ENCODE measurements at places on chromosomes 3 and 15.
A peak's percentile ranks its signal among the peaks of the same experiment; 100 is the strongest.

DNA sequence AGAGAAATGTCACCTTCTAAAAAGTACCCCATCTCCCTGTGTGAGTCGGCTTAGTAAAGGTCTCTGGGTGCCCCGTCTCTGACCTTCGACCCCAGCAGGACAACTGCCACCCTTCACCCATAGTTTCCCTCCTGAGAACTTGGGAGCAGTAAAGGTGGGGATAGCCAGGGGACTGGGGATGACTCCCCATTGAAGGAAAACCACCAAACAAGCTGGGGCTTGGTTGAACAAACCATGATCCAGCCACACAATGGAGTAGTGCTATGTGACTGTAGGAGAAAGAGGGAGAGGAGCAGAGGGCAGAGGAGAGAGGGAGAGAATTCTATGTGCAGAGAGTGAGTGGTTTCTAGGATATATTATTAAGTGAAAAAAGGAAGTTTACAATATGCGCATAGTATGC lies 33.7 kb downstream of the IDH3A start:
- DNase-seq: no peak

DNA sequence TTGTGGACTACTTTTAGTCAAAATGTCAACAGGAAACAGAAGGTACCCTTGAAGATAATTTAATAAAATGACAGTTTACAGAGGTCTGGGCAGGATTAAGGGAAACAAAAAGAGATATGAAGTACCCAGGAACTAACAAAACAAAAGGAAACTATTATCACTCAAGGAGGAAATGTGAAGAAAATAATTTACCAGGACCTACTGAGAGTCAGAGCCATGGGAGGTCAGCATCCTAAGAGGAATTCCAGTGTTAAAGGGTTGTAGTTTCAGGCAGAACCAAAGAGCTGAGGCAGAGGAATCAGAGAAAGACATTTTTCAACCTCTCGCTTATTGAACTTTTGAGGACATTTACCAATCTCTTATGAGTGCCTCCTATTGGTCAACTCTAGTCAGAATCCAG lies 408.9 kb upstream of the CBLB start:
- no peak for DNase-seq

- DNase-seq: no peak
Measured at GRCh38 chr15:77096138-77096537, 25.2 kb upstream of the TSPAN3 start.

DNA sequence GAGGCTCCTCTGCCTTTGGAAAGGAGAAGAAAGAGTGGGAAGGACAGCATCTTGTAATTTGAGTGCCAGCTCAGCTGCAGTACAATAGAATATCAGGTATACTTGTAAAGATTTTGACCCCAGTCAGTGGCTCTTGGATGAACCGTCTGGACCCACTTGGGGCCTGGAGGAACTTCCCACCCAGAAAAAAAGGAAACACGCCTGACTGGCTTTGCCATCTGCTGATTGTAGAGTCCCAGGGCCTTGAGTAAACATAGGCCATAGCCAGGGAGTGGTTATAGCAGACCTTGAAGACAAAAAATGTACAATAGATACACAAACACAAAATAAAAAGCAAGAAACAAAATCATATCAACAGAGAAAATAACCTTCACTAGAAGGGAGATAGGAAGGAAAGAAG lies 112.1 kb downstream of the GOLIM4 start:
- DNase-seq: no peak

- no peak for DNase-seq
Measured at GRCh38 chr3:113170771-113171170, 40.6 kb upstream of the BOC start.

GRCh38 chr3:64125561-64125960 lies 99.7 kb downstream of the PRICKLE2 start:
- no peak for DNase-seq

DNA sequence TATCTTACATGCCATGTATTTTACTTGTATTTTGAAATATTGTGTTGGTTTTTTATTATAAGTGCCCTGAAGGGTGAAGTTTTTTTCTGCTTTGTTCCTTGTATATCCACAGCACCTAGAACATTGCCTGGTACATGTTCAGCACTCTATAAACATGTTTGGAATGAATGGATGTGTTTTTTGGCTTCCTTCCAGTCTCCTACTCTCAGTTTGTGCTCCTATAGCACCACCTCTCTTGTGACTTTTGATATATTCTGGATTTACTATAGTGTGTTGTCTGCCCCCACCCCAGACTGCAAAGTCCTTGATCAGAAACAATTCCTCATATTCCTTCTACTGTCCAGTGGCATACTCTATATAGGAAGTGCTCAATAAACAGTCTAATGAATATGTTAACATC lies 60.6 kb downstream of the PLCL2 start:
- DNase-seq: no peak

DNA sequence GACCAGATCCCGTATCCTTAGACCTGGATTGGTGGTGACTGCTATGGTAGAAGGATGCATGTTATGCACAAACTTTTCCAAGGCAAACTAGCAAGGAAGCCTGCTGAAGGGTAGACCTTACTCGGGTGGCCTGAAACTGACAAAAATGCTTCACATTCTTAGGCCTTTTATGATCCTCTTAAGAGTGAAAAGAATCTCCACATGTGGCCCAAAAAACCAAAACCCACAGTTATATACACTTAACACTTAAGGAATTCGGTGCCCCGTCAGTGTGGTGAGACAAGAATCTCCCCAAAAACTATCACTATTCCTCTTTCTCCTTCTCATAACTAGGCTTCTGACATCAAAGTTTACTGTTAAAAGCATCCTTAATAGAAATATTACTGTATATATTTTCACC lies 130.1 kb upstream of the SOX2 start:
- DNase-seq: no peak

DNA sequence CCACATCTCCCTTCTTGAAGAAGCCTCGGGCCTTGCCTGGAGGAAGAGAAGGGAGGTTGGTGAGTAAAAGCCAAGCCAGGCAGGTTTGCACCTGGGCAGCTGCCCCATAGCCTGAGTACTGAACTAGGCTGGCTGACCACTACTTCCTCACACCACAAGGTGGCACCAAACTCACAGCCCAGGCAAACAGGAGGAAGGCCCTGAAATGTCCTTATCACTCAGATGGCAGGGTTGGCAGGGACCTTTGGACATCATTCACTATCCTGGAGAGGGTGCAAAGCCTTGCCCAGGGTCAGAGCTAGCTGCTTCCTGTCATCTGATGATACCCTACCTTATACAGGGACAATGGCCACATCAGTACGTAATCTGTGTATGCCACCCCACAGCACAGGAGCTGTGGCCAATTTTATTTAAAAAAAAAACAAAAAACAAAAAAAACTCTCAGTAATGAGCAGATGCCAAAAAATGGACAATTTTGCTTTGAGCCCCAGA lies 2.2 kb upstream of the GRAMD2A start:
- DNase-seq: peak; percentile 65

DNA sequence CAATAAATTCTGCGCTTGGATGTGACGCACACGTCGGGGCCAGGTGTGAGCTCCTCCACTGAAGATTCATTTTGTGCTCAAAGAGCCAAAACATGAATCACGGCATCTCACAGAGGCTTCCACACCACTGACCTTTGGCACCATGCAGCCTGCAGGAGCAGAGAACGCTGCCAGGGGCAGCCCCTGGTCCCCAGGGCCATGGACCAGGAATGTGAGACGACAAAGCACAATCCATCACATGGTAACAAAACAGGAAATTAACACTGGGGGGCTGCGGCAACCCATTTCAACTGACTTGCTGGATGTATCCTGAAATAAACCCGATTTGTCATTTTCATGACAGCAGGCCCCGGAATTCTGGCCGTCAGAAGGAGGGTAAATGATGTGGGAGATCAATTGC lies 167.5 kb upstream of the IGF1R start:
- DNase-seq: no peak

DNA sequence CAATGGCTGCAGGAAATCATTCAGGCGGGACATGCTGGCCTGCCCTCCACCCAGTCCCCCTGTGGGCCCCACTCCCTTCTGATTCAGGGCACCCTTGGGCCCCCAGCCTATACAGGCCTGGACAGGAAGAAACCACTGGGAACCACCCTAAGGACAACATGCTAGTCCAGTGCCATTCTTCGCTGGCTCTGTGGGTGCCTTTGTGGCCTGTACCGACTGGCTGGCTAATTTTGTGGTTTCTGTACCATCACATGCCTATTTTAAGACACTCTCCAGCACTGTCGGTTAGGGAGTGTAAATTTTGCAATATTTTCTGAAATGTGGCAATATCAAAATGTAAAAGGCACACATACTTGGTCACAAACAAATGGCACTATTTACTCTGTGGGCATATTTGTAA lies 61.4 kb upstream of the POLG start:
- DNase-seq: no peak

DNA sequence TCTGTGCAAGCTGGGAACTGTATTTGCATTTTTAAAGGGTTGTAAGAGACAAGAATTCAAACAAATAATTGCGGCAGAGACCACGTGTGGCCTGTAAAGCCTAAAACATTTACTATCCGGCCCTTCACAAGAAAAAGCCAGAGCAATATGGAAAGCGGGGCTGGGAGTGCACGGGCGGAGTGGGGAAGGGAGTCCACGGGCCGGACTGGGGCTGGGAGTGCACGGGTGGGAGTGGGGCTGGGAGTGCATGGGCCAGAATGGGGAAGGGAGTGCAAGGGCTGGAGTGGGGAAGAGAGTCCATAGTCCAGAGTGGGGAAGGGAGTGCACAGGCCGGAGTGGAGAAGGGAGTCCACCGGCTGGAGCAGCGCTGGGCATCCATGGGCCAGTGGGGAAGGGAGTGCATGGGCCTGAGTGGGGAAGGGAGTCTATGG lies 41.2 kb downstream of the KLF15 start:
- DNase-seq: no peak

DNA sequence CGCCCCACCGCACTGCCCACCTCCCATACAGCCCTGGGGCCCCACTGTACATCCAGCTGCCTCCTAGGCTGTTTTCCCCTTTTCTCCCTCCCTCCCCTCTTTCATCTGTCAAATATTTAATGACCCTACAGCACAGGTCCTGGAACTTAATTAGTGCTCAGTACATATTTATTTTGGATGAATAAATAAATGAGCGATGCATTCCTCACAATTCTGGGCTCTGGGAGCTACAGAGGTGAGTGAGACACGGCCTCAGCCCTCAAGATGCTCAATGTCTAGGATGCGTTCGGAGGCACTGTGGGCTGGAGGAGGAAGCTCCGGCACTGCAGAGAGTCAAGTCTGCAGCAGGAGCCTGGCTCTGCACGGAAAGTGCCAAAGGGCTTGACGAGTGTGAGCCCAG lies 175.0 kb downstream of the FAM43A start:
- no peak for DNase-seq

DNA sequence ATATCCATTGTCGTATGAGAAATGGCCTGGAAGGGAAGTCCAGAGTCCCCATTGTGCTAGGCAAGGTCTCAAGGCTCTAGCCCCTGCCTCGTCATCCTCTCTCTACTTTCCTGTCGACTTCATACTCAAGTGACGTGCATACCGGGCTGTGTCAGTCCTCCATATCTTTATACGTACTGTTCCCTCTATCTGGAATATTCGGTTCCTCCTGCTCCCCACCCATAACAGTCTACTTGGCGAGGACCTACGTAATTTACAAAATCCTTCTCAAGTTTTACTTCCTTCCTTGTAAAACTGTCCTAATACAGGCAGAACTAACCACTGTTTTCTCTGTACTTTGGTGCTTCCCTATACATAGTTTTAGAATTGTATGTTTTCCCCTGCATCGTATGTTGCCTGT lies 2.2 kb upstream of the ALPK3 start:
- DNase-seq: no peak

DNA sequence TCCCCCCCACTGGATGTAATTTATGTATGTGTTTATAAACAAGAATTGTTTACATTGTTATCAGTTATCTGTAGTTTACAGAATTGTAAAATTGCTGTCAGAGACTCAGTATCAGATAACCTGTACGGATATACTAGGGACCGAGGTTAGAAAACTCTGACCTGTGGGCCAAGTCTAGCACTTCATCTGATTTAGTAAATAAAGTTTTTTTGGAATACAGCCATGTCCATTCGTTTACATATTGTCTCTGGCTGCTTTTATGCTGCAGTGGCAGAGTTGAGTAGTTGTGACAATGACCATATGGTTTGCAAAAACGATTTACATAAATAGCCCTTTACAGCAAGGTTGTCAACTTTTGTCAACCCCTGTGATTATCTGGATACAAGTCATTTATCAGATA lies 52.6 kb downstream of the LRRC28 start:
- no peak for DNase-seq

DNA sequence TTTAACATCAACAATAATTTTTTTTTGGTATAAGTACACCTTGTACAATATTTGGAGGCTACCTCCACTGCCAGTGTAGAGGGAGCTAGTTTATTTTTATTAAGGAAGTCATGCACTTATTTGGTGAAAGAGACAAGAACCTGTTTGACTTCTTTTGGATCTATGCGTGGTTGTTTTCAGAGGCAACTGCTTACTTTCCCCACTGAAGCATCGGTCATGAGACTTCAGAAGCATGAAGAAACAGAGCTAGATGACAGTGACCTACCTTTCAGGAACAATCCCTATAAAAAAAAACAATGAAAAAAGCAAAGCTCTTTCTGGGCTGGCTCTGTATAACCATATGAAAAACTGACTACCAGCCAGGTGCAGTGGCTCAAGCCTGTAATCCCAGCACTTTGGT lies 20.0 kb upstream of the ZNF148 start:
- no peak for DNase-seq

- no peak for DNase-seq
Measured at GRCh38 chr3:115695090-115695489, 71.8 kb downstream of the GAP43 start.

- no peak for DNase-seq
Measured at GRCh38 chr15:81337713-81338157, 13.8 kb upstream of the STARD5 start.

DNA sequence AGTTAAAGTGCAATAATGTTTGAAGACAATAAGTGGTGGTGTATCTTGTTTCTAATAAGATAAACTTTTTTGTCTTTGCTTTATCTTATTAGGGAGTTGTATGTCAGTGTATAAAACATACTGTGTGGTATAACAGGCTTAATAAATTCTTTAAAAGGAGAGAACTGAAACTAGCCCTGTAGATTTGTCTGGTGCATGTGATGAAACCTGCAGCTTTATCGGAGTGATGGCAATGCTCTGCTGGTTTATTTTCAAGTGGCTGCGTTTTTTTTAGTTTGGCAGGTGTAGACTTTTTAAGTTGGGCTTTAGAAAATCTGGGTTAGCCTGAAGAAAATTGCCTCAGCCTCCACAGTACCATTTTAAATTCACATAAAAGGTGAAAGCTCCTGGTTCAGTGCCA lies 2.7 kb downstream of the RPL15 start:
- DNase-seq: no peak

DNA sequence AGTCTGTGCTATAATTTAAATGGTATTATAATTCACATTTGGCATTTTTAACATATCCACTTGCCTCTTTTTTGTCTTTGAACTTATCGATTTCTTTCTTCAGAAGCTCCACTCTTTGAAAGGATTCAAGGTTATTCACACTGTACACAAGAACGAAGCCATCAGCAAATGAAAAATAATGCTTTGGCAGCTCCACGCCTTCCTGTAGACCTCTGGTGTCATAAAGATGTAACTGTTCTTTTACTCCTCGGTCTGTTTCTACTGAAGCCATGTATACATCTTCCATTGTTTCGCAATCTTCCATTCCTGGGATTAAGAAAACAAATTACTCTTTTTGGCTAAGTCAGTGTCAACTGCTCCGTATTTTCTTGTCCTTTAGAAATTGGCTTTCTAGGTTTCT lies 16.0 kb downstream of the NKIRAS1 start:
- no peak for DNase-seq

- DNase-seq: no peak
Measured at GRCh38 chr15:60536314-60536713, 57.4 kb upstream of the ICE2 start.

GRCh38 chr3:168073842-168074605 lies 21.7 kb downstream of the GOLIM4 start:
- no peak for DNase-seq

GRCh38 chr3:189398656-189399055 lies 226.9 kb downstream of the TPRG1 start:
- no peak for DNase-seq
